Stimulated activated CD8-positive, alpha-beta memory T cell treated with anti-CD3 and anti-CD28 coated beads, Interleukin-7, amount 100 ng/mL, for 1 hour (primary cell): ENCODE measurements at places on chromosomes 1 and 21.

DNA sequence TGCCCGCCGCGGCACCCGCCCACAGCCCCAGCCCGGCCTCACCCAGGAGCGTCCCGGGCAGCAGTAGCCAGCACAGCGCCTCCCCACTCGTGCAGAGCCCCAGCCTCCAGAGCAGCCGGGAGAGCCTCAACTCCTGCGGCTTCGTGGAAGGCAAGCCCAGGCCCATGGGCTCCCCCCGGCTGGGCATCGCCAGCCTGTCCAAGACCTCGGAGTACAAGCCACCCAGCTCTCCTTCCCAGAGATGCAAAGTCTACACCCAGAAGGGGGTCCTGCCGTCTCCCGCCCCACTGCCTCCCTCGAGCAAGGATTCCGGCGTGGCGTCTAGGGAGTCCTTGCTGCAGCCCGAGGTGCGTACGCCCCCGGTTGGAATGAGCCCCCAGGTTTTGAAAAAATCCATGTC, 531.2 kb downstream of the KIF26B start:
- DNase-seq: no peak

- DNase-seq: no peak
These were observed 66.6 kb upstream of the DYNLT5 start for GRCh38 chr1:66685670-66686069.

- DNase-seq: no peak
These were observed 46.8 kb downstream of the PTPRU start for GRCh38 chr1:29282924-29283803.

DNA sequence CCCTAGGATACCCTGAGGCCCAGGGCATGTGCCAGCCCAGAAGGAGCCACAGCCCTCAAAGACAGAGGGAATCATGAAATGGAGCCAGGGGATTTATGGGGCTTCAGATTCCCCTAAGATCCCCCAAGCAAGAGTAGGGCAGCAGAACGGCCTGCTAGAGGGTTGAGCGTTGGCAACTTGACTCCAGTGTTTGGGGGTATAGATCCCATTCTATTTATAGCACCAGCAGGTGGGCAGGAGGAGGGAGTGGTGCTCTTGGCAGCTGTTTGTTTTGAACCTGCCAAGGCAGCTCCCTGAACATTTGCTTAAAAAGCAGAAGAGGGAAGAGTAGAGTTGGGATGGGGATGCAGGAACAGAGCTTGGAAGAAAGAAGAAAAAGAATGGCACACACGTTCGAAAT, 33.7 kb downstream of the GLUL start:
- DNase-seq: no peak

GRCh38 chr1:2650967-2651645, 18.3 kb upstream of the MMEL1 start:
- DNase-seq: no peak

GRCh38 chr21:45977396-45977795, 4.2 kb upstream of the COL6A1 start:
- no peak for DNase-seq
